Mammary epithelial cell (primary cell): ENCODE measurements at places on chromosomes 2 and 18.

- no peak for DNase-seq
Measured at GRCh38 chr2:65489269-65489668, 56.9 kb upstream of the SPRED2 start.

- no peak for DNase-seq
Measured at GRCh38 chr2:42848726-42849290, 56.4 kb upstream of the HAAO start.

- peak; percentile 84 for DNase-seq
Measured at GRCh38 chr2:26068602-26069298, 34.9 kb downstream of the RAB10 start.

- no peak for DNase-seq
Measured at GRCh38 chr2:69948032-69948962, 13.1 kb downstream of the ASPRV1 start.

- DNase-seq: no peak
Measured at GRCh38 chr18:37721544-37722522, 156.2 kb upstream of the CELF4 start.

- DNase-seq: peak; percentile 15
Measured at GRCh38 chr18:5057386-5058348, 139.4 kb downstream of the AKAIN1 start.

DNA sequence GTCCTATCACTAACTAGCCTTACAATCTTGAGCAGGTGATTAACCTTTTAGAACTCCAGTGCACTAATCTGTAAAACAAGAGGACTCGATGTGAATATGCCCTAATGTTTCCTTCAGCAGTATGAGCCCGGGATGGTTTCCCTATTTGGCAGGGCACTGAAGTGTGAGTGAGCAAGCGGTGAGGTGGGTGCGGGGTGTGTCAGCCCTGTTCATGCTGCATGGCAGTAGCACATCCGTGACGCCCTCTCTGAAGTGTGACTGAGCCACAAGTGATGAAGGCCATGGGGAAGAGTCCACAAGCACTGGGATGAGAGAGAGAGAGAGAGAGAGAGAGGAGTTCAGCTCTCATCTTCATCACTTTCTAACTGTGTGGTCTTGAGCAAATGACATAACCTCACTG lies 168.7 kb downstream of the SETBP1 start:
- DNase-seq: no peak

- DNase-seq: no peak
Measured at GRCh38 chr18:28178720-28179119, 1.8 kb upstream of the CDH2 start.

- peak; percentile 88 for DNase-seq
Measured at GRCh38 chr2:113876503-113877387, 13.1 kb upstream of the ACTR3 start.

- peak; percentile 74 for DNase-seq
Measured at GRCh38 chr2:173271825-173272224, 82.8 kb upstream of the CDCA7 start.
